GOT3 (cell line): ENCODE measurements at places on chromosomes 3 and 15.

- DNase-seq = no peak
Measured at GRCh38 chr15:48423342-48423741, 92.1 kb downstream of the DUT start.

GRCh38 chr3:123027292-123028232 is at the start of gene SEMA5B:
Gene SEMA5B (minus strand): TSS chr3:123027763. CDS start chr3:122961263, 66,500 bp downstream.
- no peak for DNase-seq

DNA sequence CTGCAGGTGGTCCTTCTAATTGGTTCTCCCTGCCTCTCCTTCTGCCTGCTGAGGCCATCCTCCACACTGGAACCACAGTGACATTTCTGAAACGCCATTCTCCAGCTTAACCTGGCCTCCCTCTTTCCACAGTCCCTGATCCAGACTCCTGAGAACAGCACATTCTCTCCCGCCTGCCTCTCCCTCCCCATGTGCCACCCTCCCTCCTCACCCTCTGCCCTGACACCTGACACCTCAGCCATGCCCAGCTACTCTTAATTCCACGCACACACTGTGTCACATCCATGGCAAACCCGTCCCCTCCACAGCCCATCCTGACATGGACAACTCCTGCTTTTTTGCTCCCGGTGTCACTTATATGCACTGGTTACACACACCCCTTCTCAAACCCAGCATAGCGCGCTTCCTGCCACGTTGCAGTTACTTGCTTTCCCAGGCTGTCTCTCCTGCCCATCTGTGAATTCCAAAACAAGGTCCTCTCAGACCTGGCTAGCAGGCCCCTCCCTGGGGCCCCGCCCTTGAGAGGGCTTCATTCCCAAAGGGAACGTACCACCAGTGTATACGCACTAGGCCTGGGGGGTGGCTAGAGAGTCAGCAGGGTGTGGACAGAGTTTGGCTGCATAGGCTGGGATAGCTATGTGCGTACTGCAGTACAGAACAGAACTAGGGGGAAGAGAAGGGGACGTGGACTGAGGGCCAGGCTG is 92.7 kb upstream of the BLM start:
- no peak for DNase-seq

DNA sequence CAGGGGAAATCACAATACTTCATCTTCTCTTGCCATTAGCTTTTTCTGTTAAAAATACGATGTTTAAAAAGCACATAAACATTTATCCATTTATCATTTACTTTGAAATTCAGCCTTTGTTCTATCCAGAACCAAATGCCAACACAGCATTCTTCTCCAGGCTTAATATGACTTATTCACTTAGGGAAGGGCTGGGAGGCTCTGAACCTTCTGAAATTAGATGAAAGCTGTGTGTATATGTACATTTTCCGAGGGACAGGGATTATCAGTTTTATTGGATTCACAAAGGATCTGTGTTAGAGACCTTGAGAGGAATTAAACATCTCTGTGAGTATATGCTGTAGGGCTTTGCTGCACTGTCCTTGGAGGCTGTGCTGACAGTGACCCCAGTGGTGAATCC is 210.6 kb upstream of the UBE3A start:
- no peak for DNase-seq

GRCh38 chr3:49840388-49840787 is 16.0 kb downstream of the TRAIP start:
- DNase-seq = no peak

DNA sequence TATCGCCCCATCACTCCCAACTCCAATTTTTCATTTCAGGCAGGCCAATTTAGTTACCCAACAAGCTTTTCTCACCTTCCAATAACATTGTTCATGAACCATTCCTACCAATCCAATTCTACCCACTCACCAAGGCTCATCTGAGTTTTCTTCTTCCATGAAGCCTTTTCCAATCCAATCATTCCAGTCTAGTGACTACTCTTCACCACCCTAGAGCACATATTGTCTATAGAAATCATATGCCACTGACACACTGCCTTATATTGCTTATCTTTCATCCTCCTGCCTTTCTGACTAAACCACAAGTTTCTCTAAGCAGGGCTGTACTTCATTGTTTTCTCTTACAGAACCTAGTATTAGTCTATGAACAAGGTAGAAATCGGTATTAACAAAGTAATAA is 11.4 kb downstream of the CCDC14 start:
- DNase-seq = no peak

- no peak for DNase-seq
Measured at GRCh38 chr3:117696851-117697407, 987.4 kb downstream of the TUSC7 start.

DNA sequence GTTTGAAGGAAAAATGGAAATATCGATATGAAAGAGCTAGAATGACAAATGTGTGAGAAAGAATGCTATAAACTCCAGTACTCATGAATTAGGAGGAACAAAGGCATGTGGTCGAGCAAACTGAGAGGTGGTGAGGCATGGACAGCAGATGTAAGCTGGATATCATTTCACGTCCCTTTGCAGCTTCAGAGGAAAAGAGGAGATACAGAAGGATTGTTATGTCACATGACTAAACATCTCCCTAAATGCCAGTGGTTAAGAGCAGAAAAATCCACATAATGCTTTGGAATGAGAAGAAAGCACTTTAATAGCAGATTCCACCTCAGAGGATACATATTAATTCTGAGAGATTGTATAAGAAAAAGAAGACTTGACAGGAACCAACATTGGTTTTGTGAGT is 248.7 kb downstream of the ZIC4 start:
- no peak for DNase-seq

DNA sequence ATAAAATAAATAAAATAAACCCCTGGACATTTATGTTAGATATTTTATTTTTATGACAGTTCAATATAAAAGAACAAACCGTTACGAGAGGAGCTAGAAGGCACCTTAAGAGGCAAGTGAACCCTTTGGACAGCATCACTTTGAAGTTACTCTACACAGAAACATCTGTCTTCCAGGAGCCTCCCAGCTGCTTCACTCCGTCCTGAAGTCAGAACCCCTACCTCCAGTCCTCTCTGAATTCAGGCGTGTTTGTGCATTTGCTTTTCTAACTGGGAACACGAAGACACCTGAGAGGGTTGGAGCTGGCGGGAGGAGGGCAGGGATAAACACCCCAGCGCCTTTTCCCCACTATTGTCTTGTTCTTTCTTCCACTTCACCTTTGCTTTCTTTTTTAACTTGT is 46.2 kb downstream of the CMTM7 start:
- no peak for DNase-seq
